Activated T-cell treated with anti-CD3 and anti-CD28 coated beads, Interleukin-2, amount 50 U/mL, for 72 hours (primary cell): ENCODE measurements at places on chromosomes 3 and 15.

DNA sequence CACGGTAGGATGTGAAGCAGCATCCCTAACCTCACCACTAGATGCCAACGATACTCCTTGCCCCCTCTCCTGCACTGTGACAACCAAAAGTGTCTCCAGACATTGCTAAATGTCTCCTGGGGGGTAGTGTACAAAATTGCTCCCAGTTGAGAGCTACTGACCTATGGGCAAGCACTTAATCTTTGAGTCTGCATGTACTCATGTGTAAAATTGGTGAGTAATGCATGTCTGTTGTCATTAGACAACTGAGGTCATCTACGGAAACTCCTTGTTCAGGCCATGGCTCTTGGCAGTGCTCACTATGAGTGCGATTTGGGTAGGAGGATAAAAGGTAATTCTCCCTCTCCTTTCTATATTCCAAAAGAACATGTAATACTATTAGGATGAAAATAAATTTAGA lies 29.2 kb downstream of the PDHB start:
- no peak for DNase-seq

- no peak for DNase-seq
These were observed 34.9 kb upstream of the ACAD9 start for GRCh38 chr3:128844502-128844901.

- no peak for DNase-seq
These were observed 969.4 kb downstream of the PLOD2 start for GRCh38 chr3:145191543-145191942.

- DNase-seq = no peak
These were observed 514.3 kb upstream of the PPP2R3A start for GRCh38 chr3:135451037-135451785.

GRCh38 chr15:38325648-38325990 lies 73.0 kb downstream of the SPRED1 start:
- DNase-seq = no peak

DNA sequence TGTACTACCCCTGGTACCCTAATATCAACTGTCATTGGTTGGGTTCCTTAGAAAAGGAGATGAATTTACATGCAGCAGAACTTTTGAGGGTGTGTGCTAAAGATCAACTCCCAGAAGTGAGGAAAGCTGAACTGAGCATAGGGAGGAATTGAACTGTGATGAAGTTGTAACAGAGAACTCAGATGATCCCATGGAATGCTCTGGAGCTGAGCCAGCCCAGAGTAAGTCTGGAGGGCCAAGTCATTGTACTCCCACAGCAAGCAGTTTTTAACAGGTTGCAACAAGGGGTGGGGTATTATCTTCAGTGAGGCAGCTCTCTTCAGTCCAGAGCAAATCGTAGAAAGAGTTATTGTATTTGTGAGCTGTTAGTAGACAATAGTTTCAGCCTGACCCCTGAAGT lies 572.3 kb downstream of the PYDC2 start:
- no peak for DNase-seq

- DNase-seq = no peak
These were observed 578 bp downstream of the OIP5 start for GRCh38 chr15:41331833-41332193.
